ENCODE measurements at places on chromosomes 5 and 9. TPM values are rescaled to one million over a fixed set of nuclear protein-coding genes. Genes with fewer than 3 reads are reported as not detected.

DNA sequence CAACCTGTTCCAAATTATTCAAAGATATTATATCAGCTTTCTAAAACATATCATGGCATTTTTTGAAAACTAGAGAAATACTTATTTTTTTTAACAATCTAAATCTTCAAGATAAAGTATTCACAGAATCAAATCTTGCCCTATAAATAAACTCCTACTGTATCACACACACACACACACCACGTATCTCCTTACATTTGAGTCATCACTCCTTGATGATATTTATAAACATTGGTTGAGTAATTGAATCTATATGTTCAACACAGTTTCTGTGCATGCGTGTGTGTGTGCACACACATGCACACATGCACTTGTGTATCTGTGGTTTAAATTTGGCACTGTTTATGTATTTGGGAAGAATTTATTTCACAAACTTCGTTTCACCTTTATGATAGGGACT is 1716.4 kb downstream of the EFNA5 start:
- DNase-seq = peak; percentile 23

- DNase-seq = no peak
Measured at GRCh38 chr5:132816554-132816953, 3.5 kb downstream of the SOWAHA start.

ZNF484 gene
- 4.8 TPM for total RNA-seq

IFNA5 gene
- not detected for total RNA-seq

ENTR1 gene
- total RNA-seq = 36.5 TPM

Measured in H4 (cell line).